ENCODE measurements at places on chromosomes 4 and X. TPM values are rescaled to one million over a fixed set of nuclear protein-coding genes. Genes with fewer than 3 reads are reported as not detected.
A peak's percentile ranks its signal among the peaks of the same experiment; 100 is the strongest.

GRCh38 chr4:185640811-185641675 is 105.7 kb upstream of the PDLIM3 start:
- no peak for DNase-seq

Gene GNRHR
- total RNA-seq: not detected

Gene SPANXB1
- total RNA-seq: not detected

DNA sequence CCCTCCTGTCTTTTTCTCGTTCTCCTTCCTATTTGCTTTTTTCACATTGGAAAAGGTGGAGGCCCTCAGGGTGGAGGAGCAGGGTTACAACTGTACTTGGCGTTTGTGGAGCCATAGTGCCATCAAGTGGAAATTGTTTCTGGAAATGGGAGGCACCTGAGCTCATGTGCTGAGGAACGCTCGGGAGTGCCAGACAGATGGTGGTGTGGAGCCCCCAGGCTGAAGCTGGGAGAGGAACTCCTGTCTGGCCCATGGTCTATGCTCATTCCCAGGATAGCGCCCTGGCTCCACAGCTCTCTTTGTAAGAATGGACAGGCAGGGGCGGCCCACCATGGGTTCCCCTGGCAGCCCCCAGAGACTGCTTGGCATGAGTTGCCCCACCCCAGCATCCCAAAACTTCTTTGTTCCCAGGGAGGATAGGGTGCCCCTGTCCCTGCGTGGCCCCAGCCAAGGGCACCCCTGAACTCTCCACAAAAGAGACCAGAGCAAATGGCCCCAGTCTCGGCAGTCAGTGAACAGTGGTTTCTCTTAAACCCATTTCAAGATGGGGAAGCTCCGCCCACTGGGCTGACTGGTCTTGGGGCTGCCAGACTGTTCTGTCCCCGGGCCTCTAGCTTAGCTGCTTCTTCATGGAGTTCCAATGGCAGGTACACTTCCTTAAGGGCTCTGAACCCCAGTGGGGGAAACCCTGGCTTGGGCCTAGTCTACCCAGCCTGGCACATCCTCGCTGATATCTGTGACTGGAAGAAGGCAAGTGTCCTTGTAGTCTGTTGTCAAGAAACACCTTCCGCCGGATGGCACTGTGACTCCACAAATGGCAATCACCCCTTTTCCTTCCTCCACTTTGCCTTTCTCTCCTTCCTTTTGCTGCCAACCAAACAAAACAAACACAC is 70.1 kb downstream of the NBDY start:
- peak; percentile 51 for DNase-seq

DNA sequence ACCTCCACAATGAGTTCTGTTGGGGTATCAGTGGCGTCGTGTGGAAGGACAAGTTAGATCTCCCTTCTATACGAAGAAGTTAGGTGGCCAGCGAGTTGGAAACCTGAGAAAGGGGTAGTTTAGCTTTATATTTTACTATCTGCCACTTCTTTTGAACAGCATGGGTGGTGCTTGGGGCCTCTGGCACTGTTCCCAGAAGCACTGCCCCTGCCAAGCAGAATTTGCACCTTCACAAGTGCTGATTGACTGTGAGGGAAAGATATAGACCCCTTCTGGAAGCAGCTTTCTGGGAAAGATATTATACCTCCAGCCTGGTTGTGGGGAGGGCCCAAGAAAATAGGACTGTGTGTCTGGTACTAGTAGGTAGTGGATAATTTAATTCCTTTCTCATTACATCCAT is 246.9 kb downstream of the FBXO8 start:
- DNase-seq: no peak

Gene TCEAL9
- 53.7 TPM for total RNA-seq

Measured in uterus (tissue), 4 donors.